ENCODE measurements at places on chromosomes 2 and 18.

DNA sequence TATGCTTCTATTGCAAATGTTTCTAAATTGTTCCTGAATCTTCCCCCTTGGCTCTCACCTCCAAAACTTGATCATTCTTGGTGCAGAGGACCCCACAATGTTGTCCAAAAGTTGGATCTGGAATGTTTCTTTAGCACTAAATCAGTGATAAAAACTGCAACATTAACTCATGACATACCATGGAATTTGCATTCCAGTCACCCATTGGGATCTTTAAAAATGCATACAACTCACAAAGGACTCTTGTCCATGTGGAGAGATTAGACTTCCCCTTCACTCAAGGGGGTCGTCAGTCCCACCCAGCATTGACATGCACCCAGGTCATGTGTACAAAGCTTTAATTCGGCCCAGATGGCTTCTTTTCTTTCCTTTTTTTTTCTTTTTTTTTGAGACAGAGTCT lies 169.3 kb downstream of the SETBP1 start:
- no peak for DNase-seq

- DNase-seq, result no peak
Measured at GRCh38 chr18:47737956-47738355, 192.5 kb downstream of the SMAD2 start.

- no peak for DNase-seq
Measured at GRCh38 chr2:60380411-60380810, 173.0 kb downstream of the BCL11A start.

GRCh38 chr2:240722796-240723735 lies 31.4 kb downstream of the AQP12A start:
- DNase-seq, result no peak

DNA sequence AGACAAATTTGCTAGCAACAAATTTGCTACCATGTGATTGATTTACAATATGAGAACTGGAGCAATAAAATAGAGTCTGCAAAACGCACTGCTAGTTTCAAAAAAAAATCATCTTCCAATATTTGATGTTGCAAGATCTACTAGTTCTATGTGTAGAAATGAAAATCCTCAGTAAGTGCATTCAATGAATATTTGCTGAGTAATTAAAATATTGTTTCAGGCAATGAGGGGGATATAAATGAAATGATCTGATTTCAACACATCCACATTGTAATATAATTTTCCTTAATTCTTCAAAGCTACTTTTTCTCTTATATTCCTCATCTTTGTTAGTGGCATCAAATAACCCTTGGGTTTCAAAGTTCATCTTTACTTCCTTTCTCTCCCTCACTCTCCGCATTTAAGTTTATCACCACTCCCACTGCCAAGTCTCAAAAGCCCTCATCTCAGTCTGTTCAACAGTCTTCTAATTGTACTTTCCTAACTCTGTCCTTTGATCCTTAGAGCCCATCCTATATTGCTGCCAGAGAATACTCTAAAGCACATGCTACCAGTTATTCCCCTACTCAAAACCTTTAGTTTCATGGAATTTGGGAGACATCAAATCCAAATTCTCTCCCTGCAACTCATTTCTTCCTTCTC lies 6.2 kb downstream of the OSGEPL1 start:
- DNase-seq, result no peak

GRCh38 chr2:36058076-36058475 lies 297.5 kb upstream of the CRIM1 start:
- DNase-seq, result no peak

GRCh38 chr2:235564066-235564465 lies 70.2 kb downstream of the AGAP1 start:
- DNase-seq, result no peak

- no peak for DNase-seq
Measured at GRCh38 chr2:62627667-62628066, 77.8 kb upstream of the EHBP1 start.

DNA sequence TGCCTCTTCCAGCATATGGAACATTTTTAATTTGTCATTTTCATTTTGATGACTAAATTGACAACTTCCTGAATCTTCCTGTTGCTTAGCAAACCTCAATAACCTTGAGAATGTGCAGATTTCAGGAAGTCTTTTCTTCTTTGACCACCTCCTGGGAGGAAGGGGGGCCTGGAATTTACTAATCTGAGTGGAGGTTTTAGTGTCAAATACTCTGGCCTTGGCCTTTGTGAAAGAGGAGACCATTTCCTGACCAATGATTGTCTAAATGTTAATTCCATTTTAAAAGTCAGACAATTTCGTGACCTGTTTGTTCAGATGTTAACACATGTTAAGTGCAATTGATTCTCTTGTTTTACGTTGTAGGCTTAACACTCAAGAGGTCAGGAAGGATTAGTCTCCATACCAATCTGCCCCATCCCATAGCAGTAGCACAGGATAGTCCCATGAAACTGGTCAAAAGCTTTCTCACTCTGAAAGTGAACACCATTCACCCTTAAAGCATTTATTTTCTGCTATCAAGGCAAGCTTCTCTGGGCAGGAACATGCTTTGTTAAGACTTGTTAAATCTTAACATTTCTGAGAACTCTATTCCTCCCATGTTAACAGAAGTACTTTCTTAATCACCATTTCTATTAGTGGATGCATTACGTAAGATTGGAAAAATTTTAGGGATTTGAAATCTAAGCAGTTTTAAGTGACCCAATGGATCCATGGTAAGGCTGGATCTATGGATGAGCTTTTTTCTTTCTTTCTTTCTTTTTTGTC lies 219.6 kb downstream of the RND3 start:
- DNase-seq, result no peak

DNA sequence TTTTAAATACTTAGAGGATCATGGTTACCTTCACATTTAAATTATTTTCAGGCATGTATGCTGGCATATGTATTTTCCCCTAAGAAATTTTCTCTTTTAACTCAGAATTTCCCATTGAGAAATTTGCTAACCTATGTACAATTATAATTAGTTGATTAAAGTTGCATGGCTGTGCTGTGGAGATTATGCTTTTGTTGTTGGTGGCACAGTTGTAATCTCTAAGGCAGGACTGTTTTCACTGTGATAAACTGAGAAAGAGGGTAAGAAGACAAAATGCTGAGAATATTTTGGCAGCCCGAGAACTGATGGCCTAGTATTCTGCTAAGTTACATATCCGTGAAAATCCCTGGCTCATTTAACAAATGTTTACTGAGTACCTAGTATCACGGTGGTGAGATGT lies 1.4 kb downstream of the VRK2 start:
- DNase-seq, result no peak

DNA sequence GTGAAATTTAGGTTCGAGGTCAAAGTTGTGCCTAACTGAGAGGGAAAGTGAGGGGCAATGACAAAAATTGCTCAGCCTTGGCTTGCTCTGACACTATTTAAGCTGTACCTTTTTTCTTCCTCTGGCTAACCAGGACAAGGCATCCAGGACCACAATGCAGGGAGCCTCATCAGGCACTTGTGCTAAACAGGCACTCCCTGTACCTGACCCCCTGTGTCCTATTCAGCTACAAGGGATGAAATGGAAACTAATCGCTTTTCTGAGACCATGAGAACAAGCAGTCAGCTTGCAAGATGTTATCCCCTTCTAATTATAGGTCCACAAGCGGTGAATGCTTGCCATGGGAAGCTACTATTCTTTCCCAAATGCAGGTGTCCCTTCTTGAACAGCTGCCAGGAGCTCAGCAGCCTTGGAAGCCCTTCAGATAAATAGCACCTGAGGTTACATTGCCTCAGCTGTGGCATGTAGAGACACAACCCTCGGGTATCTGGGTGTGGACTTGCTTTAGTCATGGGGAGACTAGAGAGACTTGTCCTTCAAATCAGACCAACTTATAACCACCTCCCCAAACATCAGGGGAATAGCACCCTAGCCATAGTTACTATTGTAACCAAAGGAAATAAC lies 19.1 kb upstream of the ITGA6 start:
- no peak for DNase-seq

- DNase-seq, result no peak
Measured at GRCh38 chr18:460791-461190, 39.7 kb downstream of the COLEC12 start.

- DNase-seq, result no peak
Measured at GRCh38 chr2:195763866-195764265, 106.8 kb downstream of the SLC39A10 start.

DNA sequence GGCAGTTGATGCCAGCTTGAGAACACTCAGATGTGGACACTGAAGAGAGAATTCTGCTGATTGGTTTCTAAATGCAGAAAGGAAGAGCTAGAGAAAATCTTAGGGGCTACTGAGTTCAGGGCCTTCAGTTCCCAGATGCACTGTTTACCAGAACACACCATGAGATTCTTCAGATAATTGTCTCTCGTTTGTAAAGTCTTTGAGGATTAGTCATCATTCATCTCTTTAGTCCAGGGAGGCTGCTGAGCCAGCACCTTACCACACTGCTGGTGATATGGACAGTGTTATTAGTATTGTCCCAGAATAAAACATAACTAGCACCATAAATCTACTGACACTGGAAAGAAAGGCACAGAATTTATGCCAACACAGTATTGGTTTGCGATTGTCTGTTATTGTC lies 690.8 kb upstream of the CELF4 start:
- peak; percentile 5 for DNase-seq

DNA sequence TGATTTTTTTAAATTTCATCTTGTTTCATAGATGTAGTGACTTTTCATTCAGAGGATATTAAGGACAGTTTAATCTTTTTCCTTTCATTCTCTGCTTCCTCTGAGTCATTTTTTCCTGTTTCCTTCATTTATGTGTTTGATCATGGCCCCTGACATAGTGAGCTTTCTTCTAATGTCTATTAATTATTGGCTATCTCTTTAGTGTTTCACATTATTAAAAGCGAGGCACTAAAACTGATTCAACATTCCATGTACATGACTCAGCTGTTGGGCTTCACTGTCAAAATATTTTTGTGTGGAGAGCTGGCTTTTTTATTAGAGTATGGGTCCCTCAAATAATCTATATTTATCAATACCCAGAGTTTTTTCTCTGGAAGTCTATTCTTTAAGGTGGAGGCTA lies 125.8 kb downstream of the THSD7B start:
- DNase-seq, result no peak
